Left lung (tissue), 14 donors: ENCODE measurements at places on chromosomes 6 and 20. TPM values are rescaled to one million over a fixed set of nuclear protein-coding genes. Genes with fewer than 3 reads are reported as not detected.
A peak's percentile ranks its signal among the peaks of the same experiment; 100 is the strongest.

The SLPI gene
- total RNA-seq = 496 TPM

DNA sequence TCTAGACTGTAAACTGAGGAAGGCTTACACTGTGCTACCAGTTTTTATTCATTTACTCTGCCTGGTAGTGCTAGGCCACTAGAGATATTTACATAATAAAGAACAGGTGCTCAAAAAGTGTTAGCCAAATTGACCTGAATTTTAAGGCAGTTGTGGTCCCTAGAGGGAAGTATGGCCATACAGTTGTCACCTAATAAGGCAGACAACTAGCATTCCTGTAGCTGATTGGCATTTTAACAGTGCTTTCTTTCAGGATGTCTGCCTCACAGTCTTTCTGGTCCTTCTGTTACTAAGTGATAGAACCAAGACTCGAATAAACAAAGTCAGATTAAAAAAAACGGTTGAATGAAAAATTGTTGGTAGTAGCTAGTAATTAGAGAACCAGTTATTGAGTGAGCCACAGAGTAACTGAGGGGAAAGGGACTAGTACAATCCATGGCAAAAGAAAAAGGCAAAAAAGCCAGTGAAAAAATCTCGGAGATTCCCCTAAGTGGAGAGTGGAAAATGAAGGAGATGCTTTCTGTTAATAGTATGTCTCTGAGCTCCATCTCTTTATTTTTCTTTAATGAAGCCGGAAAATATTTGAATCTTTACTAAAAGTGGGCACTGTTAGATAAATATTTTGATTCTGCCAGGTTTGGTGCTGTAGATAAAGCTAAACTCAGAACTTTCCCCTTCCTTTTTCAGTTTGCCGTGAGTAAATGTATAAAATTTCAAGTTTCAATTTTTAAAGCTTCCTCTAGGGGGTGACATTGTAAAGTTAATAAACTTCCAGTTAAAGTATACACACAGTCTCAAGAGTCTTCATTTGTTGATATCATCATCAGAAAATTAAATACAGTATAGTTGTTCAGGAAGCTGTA, 9.1 kb downstream of the VTA1 start:
- DNase-seq = no peak

GRCh38 chr6:118722829-118723813, 71.7 kb upstream of the CEP85L start:
- DNase-seq = no peak

The LY6G6C gene
- not detected for total RNA-seq

- DNase-seq = no peak
These were observed 18.2 kb downstream of the WRNIP1 start for GRCh38 chr6:2783188-2783963.

GRCh38 chr20:36275011-36275410, 31.1 kb upstream of the DLGAP4 start:
- DNase-seq = no peak

DNA sequence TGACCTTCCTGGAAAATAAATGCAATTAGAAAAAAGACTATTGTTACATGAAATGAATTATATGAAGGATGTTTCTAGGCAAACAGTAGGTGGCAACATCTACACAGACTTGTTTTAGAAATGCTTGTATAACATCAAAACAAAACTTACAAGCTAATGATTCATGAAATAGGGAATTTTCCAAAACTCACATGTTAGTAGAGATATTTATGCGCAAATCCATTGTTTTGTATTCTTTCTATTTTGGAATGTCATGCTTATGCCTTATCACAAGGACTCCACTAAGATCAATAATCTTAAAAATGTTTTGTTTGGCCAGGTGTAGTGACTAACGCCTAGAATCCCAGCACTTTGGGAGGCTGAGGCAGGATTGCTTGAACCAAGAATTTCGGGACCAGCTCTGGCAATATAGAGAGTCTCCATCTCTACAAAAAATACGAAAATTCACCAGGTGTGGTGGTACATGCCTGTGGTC, 32.3 kb upstream of the LGSN start:
- DNase-seq = peak; percentile 37

DNA sequence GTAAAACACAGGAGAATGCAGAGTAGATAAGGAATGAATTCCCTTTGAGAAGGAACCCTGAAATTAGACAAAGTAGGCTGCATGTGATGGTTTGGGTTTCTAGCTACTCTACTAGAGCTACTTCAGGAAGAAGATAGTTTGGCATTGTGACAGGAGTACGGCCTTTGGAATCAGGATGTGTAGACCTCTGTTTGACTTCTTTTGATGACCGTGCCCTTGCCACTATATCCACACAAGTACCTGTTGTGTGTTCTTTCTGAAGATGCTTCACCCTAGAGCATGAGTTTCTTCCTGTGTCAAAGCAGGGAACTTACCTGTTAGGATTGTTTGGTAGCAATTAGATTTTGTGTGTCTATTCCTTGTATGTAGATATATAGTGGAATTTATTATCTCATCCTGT, 41.7 kb downstream of the CD2AP start:
- DNase-seq = no peak

The RSPH9 gene
- 0.32 TPM for total RNA-seq

GRCh38 chr20:60148885-60149284, 190.7 kb downstream of the CDH26 start:
- no peak for DNase-seq

DNA sequence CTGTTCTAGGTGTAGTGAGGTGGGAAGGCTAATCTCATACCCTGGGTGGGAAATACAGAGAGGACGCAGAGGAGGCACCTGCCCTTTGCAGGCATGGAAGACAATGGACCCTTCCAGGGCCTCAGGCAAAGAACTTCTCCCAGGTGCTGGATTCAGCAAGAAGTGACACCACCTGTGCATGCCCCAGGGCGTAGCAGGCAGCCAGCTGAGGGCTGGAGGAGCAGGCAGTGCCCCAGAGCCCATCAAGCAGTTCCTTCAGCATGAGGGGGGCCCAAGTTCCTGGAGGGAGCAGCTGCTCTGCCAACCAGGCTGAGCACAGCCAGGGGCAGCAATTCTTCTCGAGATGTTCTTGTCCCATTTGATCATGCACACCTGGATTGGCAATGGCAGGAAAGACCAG, 170.3 kb upstream of the PDE10A start:
- no peak for DNase-seq

The TPD52L1 gene
- 22.8 TPM for total RNA-seq

GRCh38 chr6:110214338-110214737, 34.1 kb downstream of the CDC40 start:
- DNase-seq = no peak

The MYB gene
- 1.3 TPM for total RNA-seq

The PXMP4 gene
- total RNA-seq = 25.4 TPM

- no peak for DNase-seq
These were observed 67.1 kb upstream of the KCNQ5 start for GRCh38 chr6:72554761-72555221.

DNA sequence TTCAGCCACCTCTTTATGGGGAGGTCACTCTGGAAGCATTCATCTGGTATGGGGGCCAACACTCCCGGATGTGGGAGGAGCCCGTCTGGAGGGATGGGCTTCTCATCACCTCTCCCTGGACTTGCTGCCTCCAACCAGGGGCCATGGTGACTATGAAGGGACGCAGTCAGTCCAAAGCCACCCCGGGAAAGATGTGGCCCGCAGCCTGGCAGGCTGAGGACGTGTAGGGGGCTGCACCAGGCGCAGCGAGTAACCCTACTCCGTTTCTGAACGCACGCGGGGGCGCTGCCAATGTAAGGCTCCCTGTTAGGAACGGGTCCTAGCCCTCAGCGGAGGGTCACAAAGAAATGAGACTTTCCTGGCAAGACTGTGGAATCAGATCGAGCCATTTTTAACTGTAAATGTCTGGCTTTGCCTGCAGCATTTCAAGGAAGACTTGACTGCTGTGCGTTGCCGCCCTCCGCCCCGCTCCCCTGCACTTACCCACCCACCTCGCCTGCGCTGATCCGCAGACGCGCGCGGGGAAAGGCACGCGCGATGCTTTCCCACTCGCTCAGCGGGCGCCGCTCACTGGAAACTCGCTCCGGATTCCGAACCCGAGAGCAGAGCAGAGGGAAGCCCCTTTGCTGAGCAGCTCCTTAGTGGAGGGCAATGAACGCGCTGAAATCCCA, 55.1 kb downstream of the IL20RA start:
- DNase-seq = peak; percentile 43

DNA sequence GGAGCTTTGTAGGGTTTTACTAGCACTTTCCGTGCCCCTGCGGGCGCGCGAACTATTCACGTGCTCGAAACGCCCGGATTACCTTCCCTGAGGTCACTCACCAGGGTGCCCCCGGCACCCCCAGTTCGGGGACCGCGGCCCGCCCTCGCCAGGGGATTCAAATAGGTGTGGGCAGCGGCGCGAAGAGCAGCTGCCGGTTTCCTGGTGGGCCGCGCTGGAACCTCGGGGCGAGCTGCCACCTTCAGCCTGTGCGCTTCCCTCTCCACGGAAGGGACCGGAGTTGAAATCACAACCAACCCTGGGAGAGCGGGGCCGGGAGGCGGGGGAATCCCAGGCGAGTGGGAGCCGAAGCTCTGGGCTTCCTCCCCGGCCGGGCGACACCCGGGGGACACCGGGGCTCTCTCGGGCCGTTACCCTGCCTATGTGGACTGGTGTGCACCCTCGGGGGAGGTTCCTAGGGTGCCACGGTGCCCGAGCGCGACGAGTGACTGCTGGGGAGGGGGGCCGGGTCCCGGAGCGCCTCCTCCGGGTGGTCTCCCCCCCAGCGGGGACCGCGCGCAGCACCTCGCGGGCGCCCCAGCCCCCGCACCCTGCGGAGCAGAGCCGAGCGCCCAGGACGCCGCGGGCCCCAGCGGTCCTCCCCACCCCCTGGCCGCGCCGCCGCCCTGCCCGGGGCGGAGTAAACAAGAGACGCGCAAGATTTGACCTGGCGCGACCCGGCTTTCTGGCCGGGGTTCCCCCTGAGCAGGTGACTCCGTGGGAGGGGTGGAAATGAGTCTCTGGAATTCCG, 2.1 kb upstream of the HIVEP2 start:
- DNase-seq = peak; percentile 70

GRCh38 chr6:140346428-140346827, 972.0 kb upstream of the CITED2 start:
- no peak for DNase-seq

DNA sequence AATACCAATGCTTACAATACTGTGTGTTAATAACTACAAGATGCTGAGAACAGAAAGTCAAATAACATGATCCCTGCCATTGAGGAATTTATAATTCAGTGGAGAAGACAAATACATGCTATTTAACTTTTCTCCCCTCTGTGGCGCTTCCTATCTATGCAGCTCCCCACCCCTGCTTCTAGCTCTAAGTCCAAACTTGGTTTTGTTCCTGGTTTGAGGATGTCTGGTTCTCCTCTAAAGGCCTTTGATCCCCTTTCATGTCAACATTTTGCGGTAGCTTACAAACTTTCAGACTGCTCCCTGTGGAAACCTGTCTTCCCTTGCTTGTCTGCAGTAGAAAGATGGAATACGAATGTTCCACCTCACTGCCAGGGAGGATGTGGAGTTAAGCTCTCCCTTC, 18.4 kb upstream of the REPS1 start:
- no peak for DNase-seq

DNA sequence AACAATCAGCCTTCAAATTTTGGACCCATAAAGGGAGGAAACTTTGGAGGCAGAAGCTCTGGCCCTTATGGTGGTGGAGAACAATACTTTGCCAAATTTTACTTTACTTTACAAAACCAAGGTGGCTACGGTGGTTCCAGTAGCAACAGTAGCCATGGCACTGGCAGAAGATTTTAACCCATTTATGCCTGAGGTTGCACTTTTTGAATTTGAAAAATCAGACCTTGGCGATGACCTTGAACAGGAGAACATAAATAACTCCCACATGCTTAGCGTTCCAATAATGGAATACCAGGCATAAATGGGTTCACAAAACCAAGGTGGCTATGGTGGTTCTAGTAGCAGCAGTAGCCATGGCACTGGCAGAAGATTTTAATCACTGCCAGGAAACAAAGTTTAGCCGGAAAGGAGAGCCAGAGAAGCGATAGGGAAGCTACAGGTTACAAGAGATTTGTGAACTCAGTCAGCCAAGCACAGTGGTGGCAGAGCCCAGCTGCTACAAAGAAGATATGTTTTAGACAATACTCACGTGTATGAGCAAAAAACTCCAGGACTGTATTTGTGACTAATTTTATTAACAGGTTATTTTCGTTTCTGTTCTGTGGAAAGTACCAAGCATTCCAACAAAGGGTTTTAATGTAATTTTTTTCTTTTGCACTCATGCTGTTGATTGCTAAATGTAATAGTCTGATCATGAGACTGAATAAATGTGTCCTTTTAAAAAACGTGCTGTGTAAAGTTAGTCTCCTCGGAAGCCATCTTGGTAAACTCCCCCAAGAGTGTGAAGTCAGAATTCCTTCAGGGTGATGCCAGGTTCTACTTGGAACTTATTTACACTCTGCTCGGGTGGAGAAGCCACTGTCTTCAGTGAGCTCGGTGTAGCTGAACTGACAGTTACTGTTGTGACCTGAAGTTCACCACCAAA, 6.7 kb downstream of the SFT2D1 start:
- no peak for DNase-seq
